ENCODE measurements at places on chromosomes 7 and 10.

DNA sequence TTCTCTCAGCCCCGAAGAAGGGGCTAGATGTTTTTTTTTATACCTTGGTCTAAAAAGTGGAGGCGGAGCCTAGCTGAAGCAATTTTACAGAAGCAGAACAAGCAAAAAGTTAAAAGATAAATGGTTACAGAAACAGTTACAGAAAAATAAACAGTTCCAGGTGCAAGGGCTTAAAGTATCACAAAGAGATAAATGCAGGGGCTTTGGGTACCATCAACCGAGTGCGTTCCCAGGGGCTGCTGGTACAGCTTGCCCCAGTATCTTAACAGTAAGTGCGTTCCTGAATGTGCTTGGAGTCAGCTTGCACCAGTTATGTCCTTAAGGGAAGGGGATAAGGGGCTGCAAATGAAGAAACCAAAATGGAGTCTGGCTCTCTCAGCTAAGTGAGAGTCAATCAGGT lies 173.9 kb upstream of the MBL2 start:
- no peak for DNase-seq

DNA sequence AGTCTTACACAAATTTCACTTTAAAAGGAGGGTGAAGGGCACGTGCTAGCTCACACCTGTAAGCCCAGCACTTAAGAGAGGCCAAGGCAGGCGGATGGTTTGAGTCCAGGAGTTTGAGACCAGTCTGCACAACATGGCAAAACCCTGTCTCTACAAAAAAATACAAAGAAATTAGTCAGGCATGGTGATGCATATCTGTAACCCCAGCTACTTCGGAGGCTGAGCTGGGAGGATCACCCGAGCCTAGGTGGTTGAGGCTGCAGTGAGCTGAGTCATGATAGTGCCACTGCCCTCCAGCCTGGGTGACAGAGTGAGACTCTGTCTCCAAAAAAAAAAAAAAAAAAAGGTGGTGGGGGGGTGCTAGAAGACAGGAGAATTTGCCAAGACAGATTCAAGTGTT lies 237.3 kb upstream of the KLF14 start:
- DNase-seq = no peak

DNA sequence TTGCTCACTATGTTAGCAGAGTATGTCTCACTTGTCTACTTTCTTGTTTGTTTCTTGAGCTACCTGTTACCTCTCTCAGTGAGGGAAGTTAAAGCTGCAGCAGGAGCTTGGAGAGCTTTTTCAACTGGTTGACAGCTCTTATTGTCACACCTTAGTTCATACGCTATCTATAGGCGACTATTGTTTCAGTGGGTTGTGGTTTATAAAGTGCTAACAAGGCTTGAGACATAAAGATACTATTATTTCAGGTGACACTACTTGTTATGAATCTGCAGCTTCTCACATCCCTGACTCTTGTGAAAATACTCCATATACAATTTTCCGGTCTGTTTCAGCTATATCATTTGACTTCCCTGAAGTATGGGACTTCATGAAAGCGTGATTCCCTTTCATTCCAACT lies 167.4 kb downstream of the CSTF2T start:
- no peak for DNase-seq

DNA sequence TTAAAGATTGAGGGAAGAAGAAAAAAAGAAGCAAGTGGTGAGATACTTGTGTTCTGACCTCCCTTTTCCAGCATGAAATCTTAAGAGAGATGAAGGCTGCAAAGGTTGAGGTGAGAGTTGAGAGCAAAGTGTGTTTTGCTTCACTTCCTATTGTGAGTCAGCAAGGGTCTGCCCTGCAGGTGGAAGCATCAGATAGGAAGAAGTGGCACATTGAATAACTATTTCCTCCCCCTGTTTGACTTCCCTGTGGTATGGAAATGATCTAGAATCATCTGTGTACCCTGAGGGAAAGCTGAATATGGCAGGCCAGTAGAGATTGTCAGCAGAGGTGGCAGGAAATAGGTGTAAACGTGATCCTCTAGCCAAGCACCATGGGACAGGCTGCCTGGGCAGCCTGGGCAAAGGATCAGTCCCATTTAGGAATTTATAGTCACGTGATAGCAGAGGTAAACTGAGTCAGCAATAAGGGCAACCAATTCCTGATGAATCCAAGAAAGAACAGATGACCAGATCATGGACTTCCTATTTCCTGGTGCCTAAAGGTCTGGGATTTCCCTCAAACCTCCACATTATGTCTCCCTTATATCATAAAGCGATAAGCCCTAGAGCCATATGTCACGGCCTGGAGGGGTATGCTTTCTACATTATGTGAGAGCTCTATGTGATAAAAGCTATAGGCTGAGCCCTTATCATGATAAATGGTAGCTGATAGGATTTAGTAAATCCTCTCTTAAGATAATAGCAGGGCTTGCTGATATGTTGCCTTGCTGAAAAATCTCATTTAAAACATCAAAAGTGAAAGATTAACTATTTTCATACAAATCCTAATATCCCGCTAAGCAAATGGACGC lies 287.0 kb downstream of the MDFIC start:
- no peak for DNase-seq

DNA sequence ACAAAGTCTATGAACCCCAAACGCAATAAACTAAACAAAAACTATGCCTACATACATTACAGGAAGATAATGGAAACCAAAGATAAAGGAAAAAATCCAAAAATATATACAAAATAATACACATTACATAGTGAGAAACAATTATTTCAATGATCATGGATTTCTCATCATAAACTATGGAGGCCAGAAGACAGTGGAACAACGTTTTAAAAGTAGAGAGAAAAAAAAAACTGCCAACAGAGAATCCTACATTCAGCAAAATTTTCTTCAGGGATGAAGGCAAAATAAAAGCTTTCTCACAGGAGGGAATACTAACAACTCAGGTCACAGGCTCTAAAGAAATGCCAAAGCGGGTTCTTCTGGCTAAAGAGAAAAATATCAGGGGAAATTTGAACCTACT lies 42.9 kb upstream of the FAM13C start:
- no peak for DNase-seq

GRCh38 chr7:28565980-28566379 lies 153.7 kb downstream of the CREB5 start:
- DNase-seq = no peak

DNA sequence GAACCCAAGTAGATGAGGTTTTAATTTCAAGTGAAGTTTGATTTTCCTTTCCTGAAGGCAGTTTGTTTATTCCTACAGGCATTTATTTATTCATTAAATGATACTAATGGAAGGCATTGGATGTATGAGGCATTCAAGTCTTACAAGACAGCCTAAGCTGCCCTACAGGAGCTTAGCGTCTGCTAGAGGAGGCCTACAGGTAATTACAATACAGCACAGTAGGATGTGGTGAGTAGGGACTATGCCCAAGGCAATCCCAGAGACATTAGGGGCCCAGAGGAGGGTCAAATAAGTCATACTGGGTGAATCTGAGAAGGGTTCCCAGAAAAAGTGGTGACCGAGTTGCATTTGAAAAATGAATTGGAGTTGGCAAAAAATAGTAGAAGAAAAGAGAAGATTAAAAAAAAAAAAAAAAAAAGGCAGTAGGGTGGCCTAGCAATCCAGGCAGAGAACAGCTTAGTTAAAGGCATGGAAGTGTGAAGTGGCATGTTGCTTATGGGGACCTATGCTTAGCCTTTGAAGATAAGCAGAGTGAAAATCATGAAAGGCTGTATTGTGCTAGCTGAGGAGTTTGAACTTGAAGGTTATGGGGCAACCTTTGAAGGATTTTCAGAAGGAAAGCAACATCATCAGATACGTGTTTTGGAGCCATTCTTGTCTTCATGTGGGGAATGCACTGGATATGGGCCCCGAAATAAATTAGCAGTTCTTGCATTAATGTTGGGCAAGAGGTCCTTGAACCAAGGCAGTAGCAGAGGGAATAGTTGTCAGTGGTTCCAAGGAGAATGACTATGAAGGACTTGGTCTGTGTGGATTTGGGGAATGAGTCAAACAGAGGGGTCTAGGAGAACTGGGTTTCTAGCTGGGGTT lies 65.5 kb downstream of the SNX10 start:
- no peak for DNase-seq

- DNase-seq = no peak
Measured at GRCh38 chr7:150997075-150997511, 6.3 kb downstream of the NOS3 start.

DNA sequence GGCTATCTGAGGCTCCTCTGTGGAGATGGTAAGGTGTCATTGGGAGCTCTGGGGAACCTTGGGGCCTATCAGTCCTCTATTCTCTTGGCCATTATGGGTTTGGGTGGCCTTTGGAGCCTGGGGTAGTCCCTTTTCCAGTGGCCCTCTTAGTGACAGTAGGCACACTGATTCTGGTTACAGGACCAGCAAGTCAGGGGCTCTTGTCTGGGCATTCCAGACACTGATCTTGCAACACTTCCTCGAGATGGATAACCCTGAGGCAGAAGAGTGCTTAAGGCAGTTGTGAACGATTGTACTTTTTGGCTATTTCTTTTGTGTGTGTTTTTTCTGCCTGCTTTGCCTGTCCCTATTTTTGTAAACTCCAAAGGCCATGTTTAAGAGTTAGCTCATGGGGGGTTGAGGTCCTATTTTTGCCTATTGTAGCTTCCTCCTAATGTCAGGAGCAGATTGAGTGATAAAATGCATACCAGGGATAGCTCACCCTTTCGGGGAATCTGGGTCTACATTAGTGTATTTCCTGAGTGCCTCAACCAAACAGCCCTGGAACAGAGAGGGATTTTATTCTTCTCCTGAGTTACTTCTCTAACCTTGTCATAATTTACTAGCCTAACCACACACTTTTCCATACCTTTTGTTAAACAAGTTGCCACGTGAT lies 61.2 kb downstream of the PRKAR2B start:
- DNase-seq = no peak

- DNase-seq = no peak
Measured at GRCh38 chr7:670501-671390, 55.8 kb upstream of the DNAAF5 start.

- no peak for DNase-seq
Measured at GRCh38 chr10:103545771-103546281, 52.3 kb downstream of the NEURL1 start.

GRCh38 chr7:16431646-16432424 lies 10.5 kb upstream of the CRPPA start:
- DNase-seq = no peak

DNA sequence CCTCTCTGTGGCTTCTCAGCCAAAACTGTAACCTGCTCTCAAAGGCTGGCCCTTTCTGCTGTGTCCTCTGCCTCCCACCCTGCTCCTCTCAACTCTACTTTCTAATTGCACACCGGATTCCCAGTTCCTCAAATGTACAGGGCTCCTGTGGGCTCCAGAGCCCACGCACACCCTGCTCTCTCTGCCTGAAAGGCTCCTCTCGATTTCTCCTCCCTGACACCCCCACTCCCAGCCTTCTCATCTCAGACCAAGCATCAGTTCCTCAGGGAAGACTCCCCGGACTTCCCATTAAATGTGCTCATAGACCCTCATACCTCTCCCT lies 111.7 kb upstream of the STEAP1B start:
- no peak for DNase-seq

DNA sequence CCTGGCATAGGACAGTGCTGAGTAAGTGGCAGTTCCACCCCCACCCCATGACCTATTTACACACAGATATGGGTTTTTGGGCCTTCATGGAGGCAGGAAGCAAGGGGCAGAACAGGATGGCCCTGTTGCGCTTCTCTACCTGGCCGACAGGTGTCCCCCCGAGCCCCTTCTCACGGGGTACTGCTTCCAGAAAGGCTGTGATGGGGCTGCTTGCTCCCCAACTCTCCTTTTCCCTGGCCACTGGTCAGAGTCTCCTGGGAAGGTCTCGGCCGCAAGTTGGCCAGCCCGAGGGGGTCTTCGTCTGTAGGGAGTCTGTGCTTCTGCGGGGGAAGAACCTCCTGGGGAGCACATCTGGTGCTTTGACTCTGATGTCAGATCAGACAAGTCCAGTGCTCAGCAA lies 139.8 kb upstream of the TNS3 start:
- DNase-seq = no peak

- DNase-seq = no peak
Measured at GRCh38 chr7:3464900-3465622, 164.0 kb downstream of the SDK1 start.

DNA sequence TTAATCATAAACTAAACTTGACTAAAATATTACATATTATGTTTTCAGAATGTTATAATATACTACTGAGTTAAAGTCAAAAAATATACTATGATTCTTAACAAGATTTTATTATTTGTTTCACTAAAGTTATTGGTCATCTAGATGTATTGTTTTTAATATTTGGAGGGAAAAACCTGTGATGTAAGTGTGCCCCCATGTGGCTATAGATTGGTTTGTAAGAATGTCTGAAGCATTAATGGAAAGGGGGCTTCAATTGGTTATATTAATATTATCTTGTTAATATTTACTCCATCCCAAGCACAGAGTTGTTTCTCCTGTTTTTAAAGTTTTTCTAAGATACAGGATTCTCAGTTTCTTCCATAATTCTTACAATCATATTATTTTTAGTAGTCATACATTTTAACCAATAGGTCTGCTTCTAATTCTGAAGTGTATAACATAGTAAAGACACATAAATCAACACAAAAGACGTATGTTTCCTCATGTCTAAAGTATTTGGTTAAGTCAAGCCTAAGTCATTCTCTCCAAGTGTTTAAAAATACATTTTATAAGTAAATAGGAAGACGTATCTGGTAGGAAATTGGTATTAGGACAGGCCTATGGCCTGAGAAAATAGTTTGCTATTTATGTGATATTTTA lies 58.0 kb downstream of the GNAT3 start:
- peak; percentile 35 for DNase-seq

DNA sequence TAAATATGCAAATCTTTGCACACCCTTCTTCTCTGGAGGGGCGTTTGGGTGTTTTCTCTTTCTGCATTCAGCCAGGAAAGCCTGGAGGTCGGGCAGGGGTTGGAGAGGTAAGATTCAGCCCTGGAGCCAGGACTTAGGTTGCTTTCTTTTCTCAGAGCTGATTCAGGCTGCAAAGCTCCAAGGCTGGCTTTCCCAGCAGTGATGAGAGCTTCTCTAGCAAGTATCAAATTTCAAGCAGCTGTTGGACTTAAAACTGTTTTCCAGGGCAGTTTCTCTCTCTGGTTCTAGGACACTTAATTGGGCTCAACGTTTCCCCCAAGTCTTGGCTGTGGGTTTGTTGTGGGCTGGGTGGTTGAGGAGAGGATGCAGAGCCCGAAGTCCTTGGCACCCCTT lies 608 bp downstream of the AKR1B10 start:
- no peak for DNase-seq

GRCh38 chr10:47346581-47347302 lies 1.4 kb upstream of the RBP3 start:
- no peak for DNase-seq

- peak; percentile 38 for DNase-seq
Measured at GRCh38 chr7:101169110-101169837, 3.9 kb upstream of the VGF start.

Data from RCC 7860 (cell line).